Activated CD8-positive, alpha-beta memory T cell treated with anti-CD3 and anti-CD28 coated beads, Interleukin-2, amount 50 U/mL, for 48 hours (primary cell): ENCODE measurements at places on chromosomes 13 and 19.

GRCh38 chr13:31951215-31951678, 80.3 kb upstream of the FRY start:
- no peak for DNase-seq

GRCh38 chr19:55487924-55488687, at the start of gene SSC5D:
Gene SSC5D (plus strand): TSS chr19:55488436. CDS start chr19:55488590, 154 bp downstream.
- DNase-seq, result no peak

DNA sequence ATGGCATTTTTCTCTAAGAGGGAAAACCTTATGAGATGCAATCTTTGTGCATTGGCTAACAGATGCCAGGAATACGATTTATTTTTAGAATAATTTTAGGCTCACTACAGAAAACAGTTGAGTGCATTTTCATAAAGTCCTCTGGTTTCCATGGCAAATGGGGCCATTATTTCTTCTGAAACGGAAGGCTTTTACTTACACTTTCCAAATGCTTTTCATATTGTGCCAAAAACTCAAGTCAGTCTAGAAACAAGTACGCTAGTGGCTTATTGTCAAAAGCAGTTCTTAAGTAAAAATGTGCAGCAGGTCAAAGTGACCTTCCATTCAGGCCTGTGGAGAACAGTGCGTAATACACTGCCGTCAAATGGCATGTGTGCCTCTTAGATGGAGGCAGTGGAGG, 628.7 kb downstream of the EFNB2 start:
- no peak for DNase-seq

DNA sequence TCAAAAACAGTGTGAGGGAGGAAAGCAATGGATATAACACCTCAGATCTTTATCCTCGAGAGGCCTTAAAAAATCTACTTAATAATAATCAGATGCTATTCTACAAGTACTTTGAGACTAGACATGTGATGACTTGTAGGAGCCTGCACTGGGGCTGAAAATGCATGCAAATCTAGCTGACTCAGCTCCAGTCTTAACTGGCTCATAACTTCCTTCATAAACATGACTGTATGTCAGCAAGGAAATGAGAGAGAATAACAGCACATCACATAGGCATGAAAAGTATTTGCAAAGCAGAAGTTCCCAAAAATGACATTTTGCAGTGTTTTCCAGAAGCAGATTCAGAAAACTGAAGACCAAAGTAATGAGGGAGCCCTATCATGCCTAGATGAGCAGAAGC, 38.1 kb downstream of the PSG5 start:
- no peak for DNase-seq

DNA sequence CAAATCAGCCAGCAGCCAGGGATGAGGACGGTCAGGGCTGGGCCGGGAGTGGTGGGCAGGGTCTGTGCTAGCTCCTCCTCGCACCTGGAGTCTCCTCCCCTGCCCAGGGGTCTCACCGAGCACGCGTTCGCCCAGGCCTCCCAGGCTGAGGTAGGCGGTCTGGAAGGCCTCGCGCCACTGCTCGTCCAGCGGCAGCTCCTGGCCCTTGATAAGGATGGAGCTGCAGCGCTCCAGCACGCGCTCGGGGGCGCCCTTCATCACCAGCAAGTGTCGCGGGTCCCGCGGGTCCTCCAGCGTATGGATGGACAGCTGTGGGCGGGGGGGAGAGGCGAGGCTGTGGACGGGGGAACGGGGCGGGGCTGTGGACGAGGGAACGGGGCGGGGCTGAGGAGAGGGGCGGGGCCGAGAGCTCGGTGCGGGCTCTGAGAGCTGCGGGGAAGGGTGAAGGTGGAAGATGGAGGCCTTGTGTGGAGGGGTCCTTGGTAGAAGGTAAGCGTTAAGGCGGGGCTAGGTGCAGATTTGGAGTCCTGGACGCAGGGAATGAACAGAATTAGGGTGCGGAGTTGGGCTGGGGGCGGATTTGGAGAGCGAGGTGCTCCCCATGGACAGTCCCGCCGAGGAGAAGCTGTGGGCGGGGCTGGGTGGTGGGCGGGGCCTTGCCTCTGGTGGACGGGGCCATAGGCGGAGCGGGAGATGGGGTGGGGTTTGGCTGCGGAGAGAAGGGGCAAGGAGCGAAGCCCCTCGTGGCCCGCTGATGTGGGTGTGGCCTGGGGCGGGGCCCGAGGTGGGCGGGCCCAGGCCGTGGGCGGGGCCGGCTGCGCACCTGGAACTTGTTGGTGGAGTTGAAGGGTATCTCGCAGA, 5.7 kb downstream of the ATP4A start:
- peak; percentile 81 for DNase-seq

DNA sequence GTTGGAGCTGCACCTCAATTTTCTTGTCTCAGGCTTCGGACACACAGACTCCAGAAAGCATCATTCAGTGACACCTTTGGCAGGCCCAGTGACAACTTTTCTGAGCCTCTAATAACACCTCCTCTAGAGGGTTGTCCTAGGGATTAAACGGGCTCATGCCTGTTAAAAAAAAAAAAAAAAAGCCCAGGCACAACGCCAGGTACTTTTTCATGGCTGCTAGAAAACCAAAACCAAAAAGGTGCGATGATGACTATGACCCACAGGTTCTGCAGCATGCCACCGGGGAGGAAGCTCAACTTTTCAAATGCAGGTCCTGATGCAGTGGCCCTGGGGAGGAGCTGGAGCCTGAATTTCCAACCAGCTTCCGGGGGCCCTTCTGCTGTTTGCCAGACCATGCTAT, 184.2 kb downstream of the ABCC4 start:
- no peak for DNase-seq

GRCh38 chr19:18906605-18907519, 10.9 kb upstream of the CERS1 start:
- no peak for DNase-seq

DNA sequence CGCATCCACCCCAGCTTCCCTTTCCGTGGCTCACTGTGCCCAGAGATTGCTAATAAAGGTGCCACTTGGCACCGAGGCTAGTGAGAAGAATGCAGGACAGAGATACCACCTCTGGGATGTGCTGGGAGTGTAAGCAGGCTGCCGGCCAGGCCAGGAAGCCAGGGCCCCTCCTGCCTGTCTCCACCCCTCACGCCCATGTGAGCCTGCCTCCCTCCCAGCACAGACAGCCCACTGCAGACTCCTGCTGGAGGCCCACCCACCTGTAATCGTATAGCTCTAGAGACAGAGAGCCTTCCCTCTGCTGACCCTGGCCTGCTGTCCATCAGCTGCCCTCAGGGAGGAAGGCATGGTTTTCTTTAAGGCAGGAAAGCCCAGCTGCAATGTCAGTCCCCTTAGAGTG, 13.9 kb downstream of the VSTM2B start:
- peak; percentile 37 for DNase-seq

DNA sequence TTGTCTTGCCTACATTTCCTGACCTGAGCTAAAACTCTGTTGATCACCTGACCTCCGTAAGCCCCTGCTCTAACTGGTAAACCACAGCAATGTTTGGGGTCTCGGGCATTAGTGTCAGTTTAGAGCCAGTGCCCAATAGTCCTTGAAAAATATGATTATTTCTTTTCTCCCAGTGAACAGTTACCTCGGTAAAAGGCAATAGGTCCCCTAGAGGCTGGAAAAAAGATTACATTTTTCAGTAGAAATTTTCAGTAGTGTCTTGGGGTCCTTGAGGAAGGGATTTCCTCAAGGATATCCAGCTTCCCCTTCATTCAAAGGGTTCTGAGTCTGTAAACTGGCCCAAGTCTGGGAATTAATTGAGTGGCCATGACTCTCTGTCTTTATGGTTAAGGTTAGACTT, 177.5 kb downstream of the SLC7A1 start:
- no peak for DNase-seq

DNA sequence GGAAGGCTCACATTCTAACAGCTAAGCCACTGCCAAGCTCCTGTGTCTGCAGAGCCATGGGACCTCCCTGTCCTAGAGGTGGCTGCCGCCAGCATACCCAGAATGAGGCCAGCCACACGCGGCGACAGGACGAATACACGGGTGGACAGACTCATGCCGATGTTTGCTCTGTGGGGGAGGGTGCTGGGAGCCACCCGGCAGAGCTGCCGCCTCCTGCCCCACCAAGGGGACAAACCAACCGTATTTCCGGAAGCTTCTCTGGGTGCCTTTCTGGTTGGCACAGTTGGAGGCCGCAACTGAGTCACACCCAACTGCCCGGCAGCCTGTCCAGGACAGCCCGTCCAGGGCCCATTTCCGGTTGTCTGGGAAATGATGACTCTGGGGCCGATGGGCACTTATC, 20.3 kb downstream of the C13orf46 start:
- no peak for DNase-seq

GRCh38 chr19:48617146-48617937, 1.6 kb downstream of the RPL18 start:
- DNase-seq, result no peak

GRCh38 chr13:44575741-44576350, at the start of gene TSC22D1:
Gene TSC22D1 (minus strand): TSS chr13:44576330. CDS start chr13:44576074, 256 bp downstream.
- peak; percentile 76 for DNase-seq

DNA sequence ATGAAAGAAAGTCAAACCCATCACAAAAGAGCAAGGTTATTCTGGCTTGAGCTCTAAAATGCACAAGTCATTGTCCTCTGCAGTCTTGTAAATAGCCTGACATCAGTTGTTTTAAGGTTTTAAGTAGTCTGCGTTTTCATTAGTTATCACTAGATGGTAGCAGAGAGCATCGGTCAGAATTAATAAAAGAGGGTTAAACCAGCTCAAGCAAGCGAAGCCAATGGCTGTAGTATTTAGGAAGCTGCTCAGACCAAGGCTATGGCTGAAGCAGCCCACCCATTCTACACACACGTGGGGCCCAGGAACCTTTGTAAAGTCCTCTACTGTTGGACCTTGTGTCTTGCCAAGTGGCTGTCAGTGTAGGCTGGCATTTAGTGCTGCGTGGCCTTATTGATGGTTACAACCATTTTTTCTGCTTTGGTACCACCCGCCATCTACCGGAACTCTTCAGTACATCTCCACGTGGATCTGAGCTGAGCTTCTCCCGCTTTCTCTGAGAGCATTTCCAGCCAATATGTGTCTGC, 13.3 kb upstream of the ZNF57 start:
- DNase-seq, result no peak

GRCh38 chr13:106835477-106835876, 267.5 kb upstream of the ARGLU1 start:
- no peak for DNase-seq

GRCh38 chr19:18785179-18786124, 5.7 kb downstream of the COMP start:
- DNase-seq, result peak; percentile 92

GRCh38 chr13:100266026-100266425, 177.1 kb downstream of the PCCA start:
- DNase-seq, result no peak

DNA sequence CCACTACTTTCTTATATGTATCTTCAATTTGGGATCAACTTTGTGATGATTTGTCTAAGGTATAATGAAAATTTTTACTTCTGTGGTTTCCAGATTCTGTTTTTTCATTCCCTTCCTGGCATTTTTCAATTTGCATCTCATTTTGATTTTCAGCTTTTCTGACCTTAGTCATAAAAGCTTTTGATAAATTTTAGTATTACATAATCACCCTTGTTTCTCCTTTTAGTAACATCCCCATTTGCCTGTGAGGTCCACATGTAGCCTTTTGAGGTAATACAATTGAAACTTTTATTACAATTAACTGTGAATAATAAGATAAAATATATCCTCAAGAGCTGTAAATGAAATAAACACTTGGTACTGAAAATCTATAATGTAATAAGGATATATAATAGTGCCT, 31.2 kb downstream of the LACC1 start:
- DNase-seq, result no peak

DNA sequence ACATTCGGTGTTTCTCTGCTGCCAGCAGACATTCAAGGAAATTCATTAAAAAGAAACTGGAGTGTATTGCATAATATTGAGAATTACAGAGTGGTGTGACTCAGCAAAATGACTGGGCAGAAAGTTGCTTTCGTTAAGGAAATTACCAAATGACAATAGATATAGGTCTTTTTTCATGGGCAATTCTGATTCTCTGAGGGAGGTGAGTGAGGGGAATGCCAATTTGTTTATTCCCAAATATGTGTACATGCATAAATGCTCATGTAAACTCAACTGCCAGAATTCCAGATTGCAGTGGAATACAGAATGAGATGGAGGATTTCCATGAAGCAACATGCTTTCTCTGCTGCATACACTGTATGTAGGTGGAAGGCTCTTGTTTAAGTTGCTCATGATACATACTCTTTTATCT, 1730.1 kb downstream of the SLITRK5 start:
- DNase-seq, result no peak

- no peak for DNase-seq
Observed at GRCh38 chr13:40126306-40127085, 471.0 kb downstream of the COG6 start.

DNA sequence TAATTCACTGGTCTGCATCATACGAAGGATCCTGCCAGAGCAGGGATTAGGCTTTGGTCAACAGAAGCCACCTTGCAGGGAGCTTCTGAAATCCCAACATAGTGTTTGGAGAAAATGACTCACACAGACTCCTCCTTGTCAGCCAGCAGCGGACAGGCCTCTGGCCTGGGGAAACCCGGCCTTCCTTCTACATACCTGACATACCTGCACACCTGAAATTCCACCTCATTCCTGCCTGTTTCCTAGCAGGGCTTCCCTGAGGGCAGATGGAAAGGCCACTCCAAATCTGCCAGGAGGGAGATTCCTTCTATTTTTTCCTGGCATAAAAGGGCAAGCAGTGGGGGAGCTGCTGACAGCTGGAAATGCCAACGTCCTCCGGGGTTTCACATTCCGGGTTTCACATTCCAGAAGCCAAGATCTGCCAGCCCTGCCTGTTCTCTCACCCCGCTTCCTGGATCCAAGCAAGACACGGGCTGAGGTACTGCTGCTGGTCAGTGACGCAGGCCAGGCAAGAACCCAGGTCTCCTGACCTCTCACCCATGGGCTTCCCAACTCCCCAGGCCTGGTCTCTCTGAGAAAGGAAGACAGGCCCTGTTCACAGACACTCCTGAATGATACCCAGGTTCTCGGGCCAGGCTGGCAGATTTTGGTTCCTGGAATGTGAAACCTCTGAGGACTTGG, 18.2 kb upstream of the IGFL1 start:
- no peak for DNase-seq

DNA sequence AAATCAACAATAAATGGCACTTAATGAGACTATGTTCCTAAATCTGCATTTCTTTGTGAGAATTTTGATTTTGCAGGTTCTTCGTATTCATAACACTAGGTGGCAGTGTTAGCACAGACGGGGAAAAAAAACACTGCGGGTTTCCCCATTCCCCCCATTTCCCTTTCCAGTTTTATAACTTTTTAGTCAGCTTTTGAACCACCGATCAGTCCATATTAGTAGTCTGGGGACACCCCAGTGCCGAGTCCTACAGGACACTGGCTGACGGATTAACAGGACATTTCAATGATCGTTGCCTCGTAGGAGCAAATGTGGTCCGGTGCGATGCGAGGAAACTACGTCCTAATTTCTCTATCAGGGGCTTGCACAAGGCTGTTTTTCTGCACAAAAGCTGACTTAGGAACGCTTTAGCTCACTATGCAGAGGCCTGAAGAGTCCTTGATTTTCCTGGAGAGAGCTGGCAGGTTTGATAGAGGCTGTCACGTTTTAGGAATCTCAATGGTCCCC, 234.3 kb downstream of the LMO7 start:
- peak; percentile 59 for DNase-seq

GRCh38 chr19:51931921-51932320, 4.6 kb downstream of the ZNF613 start:
- no peak for DNase-seq

GRCh38 chr19:17748884-17749638, 2.2 kb upstream of the FCHO1 start:
- no peak for DNase-seq
